Fibroblast of skin of scalp (primary cell): ENCODE measurements at places on chromosomes 7 and 10.

DNA sequence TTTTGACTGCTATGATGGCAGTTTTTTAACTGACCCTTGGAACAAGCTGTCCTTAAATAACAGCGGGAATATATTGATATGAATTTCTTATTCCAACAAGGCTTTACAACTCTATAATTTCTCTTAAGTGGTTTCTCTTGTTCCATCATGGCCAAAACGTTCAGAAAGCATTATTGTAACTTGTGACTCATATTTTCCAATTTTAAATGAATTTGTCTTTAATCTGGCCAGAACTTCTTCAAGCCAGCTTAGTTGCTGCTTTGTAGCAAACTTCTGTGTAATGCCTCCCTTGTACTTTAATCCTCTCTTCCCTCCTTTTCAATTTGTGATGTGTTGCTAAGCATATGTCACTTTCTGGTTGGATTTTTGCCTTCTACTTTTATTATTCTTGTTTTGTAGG, 271.9 kb downstream of the KIF20B start:
- no peak for DNase-seq

GRCh38 chr10:65358565-65358964, 1567.3 kb upstream of the LRRTM3 start:
- peak; percentile 35 for DNase-seq

DNA sequence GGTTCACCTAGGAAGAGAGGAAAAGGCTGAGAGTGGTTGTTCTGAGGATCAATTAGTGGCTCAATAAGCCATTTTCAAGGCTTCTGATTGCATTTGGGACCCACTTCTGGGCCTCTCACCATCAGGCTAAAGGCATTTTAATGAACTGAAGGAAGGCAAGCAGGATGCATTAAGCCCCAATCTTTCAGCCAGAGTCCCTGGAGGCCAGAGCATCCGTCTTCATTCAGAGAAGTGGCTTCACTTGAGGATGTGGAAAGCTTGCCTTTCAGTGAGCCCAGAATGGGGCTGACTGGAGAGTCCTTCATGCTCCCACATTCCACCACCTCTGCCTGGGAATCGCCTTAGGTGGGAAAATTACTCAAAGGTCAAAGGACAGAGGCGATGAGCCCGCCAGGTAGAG, 41.8 kb downstream of the COL17A1 start:
- DNase-seq, result no peak

DNA sequence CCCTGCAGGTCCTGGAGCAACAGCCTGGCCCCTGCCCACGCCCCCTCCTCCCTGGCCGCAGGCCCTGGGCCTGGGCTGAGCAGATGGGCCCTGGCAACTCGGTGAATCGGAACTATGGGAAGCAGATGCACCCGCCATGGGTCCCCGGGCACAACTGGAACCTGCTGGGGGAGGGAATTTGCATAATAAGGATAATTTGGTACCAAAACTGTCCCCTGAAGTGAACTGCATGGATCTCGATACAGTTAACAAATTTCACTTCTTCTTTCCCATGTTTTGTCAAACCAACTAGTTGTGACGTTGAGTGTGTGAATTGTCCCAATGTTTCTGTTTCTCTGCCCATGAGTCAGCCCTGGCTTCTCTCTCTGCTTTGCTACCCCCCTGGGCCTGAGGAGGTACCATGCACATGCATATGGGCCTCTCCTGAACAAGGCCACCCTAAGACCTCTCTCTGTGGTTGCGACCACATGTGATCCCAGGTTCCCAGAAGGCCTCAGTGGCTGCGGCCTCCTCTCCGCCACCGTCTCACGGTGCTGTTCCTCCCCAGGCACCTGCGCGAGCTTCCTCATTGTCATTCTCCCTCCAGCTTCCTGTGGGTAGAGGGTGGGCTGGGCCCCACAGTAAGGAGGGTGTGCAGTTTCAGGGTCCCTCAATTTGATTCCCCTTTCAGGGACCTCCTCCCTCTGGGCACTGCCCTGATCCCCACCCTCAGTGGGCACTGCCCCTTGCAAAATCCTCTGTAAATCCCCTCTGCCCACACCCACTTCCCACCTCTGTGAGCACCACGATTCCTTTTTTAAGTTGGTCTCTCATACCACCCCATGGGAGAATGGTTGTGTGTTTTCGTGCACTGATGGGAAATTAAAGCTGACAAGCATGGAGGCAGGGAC, 40.0 kb downstream of the FIGNL1 start:
- no peak for DNase-seq

- no peak for DNase-seq
Observed at GRCh38 chr7:19537942-19538401, 170.9 kb downstream of the POLR1F start.

GRCh38 chr10:19168584-19168983, 120.0 kb downstream of the MALRD1 start:
- no peak for DNase-seq

GRCh38 chr10:101257491-101257890, 28.2 kb upstream of the LBX1 start:
- no peak for DNase-seq

DNA sequence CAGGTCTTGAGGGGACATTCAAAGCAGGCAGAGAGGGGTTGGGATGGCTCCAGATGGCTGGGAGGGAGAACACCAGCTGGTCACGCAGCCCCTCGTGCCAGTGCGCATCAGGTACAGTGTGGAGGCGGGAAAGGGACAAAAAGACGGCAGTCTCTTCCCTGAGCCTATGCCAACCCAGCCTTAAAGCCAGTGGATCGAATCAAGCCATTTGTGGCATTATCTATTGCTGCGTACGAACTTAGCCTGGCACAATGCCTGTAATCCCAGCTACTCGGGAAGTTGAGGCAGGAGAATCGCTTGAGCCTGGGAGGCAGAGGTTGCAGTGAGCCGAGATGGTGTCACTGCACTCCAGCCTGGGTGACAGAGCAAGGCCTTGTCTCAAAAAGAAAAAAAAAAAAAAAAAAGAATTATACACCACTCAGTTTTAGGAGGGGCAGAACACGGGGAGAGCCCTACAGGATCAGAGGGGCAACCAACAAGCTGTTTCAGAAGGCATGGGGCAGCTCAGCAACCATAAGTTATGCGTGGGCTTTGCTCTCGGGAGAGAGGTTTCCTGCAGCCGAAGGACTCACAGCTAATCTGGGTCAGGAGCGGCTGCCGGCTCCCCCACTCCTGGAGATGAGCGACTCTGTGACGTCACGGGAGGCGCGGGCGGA, 356 bp upstream of the NDUFB2 start:
- DNase-seq, result peak; percentile 94

GRCh38 chr10:79274279-79275104, 72.8 kb upstream of the PPIF start:
- DNase-seq, result peak; percentile 86

- DNase-seq, result no peak
Observed at GRCh38 chr10:127989481-127990012, 82.6 kb downstream of the PTPRE start.

GRCh38 chr7:121138262-121138933, 149.9 kb downstream of the CPED1 start:
- peak; percentile 34 for DNase-seq

- peak; percentile 88 for DNase-seq
Observed at GRCh38 chr7:127938588-127938987, 92.6 kb downstream of the LRRC4 start.

- no peak for DNase-seq
Observed at GRCh38 chr10:30752481-30752881, 122.9 kb upstream of the LYZL2 start.

DNA sequence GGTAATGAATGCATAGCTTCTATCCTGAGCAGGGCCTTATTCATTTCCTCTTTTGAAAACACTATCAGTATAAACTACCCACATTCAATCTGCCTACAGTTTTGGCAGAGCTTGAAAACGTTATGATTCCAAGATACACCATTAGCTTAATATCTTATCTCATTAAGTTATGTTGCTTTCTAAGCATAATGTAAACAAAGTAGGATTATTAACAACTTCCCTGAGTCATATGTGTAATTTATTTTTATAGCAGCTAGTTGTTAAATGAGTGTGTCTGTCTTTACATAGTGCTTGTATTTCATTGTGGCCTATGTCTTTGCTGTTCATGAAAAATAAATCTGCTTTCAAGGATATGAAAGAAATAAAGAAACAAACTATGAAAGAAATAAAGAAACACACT, 106.2 kb upstream of the DLX6 start:
- DNase-seq, result no peak

DNA sequence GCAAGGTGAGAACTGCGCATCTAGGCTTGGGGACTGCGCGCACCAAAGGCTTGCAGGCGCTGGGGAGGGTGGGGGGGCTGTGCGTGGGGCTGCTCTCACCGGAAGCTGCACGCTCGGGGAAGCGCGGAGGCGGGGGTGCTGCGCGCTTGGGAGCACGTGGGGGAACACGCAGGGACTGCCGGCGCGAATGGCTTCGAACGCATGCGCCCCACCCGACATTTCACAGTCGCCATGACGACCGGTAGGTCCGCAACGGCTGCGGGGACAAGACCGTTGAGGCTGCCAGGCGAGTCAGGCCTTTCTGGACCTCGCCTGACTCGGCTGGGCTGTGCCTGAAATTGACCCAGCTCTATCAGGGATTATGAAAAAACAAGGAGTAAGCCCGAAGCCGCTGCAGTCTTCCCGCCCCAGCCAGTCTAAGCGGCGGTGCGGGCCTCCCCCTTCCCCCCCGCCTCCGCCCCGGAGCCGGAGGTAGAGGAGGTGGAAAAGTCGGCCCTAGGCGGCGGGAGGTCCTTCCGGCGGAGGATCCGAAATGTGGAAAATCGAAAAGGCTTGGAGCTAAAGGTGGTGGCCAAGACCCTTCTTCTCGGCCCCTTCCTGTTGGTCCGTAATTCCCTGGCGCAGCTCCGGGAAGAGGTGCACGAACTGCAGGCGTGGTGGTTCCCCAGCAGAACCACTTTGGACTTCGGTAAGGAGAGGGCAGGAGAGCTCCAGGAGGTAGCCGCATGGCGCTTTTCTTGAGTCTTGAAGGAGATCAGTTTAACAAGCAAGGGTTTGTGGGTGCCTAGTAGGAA, 34.9 kb upstream of the STEAP1 start:
- peak; percentile 27 for DNase-seq

DNA sequence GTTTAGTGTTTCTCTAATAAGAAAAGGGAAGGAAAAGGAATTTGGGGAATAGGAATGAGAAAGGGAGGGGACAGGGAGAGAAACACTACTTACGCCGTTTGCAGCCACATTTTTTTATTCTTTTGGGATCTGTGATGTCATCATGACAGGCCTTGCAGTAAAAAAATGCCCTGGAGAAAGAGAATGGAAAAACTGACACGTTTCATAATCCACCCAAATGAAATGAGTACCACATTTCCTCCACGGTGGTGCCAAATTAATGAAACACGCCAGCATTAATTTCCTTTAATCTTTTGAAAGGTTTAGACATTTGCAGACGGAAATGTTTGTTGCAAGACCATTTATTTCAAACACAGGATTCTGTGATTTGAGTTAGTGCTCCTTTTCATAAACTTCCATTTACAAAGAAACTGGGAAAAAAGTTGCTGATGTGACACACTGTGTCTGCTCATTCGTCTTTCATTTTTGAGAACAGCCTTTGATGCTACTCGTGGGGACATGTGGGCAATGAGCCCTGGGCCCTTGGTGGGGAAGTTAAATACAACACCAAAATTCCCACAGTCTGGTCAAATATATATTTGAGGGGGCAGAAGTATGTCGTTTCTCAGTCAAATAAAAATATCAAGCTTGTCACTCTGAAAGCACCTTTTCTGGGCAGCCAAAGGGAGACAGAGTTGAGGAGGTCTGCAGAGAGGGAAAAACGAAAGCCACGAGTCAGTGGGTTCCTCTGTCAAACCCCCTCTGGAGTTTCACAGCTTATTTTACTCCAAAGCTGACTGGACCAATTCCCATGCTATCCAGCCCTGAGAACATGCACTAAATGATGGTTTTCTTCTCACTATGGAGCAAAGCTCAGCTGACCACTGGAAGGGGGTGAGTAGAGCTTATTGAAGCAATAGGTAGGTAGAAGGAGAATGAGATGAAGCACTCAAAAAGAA, 625.5 kb downstream of the KCNMA1 start:
- DNase-seq, result peak; percentile 90

DNA sequence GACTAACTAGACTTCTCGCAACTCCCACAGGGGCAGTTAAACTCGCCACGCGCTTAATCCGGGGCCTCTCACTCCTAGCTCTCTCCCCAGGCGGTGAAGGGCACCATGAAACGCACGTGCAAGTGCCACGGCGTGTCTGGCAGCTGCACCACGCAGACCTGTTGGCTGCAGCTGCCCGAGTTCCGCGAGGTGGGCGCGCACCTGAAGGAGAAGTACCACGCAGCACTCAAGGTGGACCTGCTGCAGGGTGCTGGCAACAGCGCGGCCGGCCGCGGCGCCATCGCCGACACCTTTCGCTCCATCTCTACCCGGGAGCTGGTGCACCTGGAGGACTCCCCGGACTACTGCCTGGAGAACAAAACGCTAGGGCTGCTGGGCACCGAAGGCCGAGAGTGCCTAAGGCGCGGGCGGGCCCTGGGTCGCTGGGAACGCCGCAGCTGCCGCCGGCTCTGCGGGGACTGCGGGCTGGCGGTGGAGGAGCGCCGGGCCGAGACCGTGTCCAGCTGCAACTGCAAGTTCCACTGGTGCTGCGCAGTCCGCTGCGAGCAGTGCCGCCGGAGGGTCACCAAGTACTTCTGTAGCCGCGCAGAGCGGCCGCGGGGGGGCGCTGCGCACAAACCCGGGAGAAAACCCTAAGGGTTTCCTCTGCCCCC, 19.5 kb downstream of the WNT8B start:
- DNase-seq, result peak; percentile 59

DNA sequence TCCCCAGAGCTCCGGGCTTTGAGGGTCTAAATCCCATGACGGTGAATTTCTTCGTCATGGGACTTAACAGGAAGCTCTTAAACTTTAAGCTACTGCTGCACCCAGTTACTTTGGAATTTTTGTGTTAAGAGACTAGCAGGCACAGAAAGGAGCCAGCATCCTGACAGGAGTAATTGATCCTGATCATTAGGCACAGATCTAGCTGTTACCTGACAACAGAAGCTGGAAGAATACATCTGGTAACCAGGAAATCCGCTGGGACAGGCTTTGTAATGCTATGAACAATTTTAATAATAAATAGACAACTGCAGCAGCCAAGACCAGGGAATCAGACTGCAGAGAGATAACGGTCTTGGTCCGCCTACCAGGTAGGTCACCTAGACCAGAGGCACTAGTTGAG, 210.9 kb downstream of the DGKI start:
- no peak for DNase-seq

DNA sequence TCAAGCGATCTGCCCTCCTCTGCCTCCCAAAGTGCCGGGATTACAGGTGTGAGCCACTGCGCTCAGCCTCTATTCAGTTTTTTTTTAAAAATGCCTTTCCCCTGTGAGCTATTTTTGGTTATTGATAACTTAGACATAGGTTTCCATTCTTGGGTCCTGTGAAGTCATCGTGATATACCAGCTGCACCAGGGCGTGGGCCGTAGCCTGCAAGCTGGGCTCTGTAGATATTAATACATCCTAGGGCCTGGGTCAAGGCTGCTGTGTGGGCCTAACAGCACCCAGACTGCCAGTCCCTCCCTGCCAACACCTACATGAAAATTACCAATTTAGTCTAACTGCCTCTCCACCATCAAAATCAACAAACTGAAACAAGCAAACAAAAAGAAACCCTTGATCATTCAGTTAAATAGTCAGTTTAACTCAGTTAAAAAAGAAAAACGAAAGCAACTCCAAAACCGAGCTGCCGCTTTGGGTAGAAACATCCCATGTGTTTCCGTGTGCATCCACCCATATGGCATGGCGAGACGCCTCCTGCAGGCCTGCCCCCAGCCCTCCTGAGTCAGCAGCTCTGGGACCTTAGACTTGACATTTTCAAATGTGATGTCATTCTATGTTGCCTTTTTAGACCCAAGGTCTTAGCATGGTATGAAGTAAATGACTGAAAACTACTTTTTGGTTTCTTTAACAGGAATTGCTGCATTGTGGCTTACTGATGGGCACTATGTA, 330.2 kb downstream of the GLRX3 start:
- no peak for DNase-seq

- no peak for DNase-seq
Observed at GRCh38 chr7:46203926-46204325, 282.9 kb upstream of the IGFBP3 start.

GRCh38 chr10:61250131-61250530, 203.1 kb downstream of the TMEM26 start:
- no peak for DNase-seq
